Natural killer cell (primary cell): ENCODE measurements at places on chromosomes 5 and 9. TPM values are rescaled to one million over a fixed set of nuclear protein-coding genes. Genes with fewer than 3 reads are reported as not detected.

The TNFAIP8 gene
- 47.6 TPM for total RNA-seq

The TRIM7 gene
- total RNA-seq = not detected

The SPATA24 gene
- 2.7 TPM for total RNA-seq

The POMT1 gene
- 36.3 TPM for total RNA-seq

The UGT3A2 gene
- total RNA-seq = 0.25 TPM

The BSPRY gene
- total RNA-seq = 3.3 TPM

- H3K4me3 ChIP-seq = no peak overlapping the region
- H3K4me1 ChIP-seq = no peaks in the 10 kb centered on the region
- peak; percentile 10 for DNase-seq
- no peaks in the 10 kb centered on the region for H3K27me3 ChIP-seq
These were observed 26.2 kb upstream of the WDR41 start for GRCh38 chr5:77518304-77518703.

- no peak overlapping the region for H3K27ac ChIP-seq
These were observed 11.1 kb downstream of the BRD3 start for GRCh38 chr9:134056483-134057306.

GRCh38 chr5:107322936-107323335, 347.8 kb downstream of the EFNA5 start:
- H3K27me3 ChIP-seq = no peaks in the 10 kb centered on the region
- H3K4me3 ChIP-seq = no peak overlapping the region
- no peak overlapping the region for H3K27ac ChIP-seq
- no peaks in the 10 kb centered on the region for H3K4me1 ChIP-seq
- H3K36me3 ChIP-seq = no peaks in the 10 kb centered on the region

- no peaks in the 10 kb centered on the region for H3K4me1 ChIP-seq
- no peak overlapping the region for H3K27ac ChIP-seq
- H3K4me3 ChIP-seq = no peak overlapping the region
- H3K36me3 ChIP-seq = no peaks in the 10 kb centered on the region
These were observed 181.8 kb downstream of the ZDHHC21 start for GRCh38 chr9:14511452-14511851.

DNA sequence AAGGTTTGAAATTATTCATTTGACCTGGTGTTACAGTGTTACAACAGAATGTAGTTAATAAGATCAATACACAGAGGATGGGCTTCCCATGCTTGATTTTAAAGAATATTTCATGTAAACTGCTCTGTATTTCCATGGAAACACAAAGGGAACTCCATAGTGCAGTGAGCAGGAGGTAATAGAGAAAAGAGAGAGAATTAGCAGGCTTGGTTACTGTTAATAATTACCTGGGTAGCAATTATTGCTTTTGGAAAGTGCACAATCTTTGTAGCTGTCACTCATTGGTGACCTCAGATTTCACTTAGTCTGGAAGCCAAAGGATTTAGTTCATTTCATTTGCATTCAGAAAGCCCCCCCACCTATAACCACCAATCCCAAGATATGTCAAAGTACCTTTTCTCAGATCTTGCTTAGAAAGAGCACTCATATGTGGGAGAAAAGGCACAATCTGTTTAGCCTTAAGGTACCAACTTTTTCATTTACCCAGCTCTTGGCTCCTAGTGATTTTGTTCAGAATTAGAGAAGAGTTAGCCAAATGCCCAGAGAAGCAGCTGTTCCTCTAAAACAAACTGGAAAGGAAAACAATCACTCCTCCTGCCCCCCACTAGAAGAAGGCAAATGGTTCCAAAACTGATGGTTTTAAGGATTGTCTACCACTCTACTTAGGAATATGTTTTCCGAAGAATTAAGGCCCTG, 234.5 kb upstream of the SLC24A2 start:
- H3K36me3 ChIP-seq = no peaks in the 10 kb centered on the region
- H3K4me1 ChIP-seq = no peaks in the 10 kb centered on the region
- H3K4me3 ChIP-seq = no peak overlapping the region
- no peak for DNase-seq

DNA sequence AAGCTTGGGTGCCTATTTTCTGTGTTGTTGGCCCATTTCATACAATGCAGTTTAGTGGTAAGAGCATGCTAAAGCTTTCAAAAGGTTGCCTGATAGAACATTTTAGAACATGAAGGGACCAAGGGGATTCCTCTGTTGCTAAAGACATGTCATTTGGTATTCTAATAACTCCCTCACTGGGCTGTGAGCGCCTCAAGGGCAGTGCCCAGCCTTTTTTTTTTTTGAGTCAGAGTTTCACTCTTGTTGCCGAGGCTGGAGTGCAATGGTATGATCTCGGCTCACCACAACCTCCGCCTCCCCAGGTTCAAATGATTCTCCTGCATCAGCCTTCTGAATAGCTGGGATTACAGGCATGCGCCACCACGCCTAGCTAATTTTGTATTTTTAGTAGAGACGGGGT, 77.1 kb downstream of the PCSK5 start:
- DNase-seq = no peak
- no peaks in the 10 kb centered on the region for H3K36me3 ChIP-seq
- no peaks in the 10 kb centered on the region for H3K4me1 ChIP-seq
- no peaks in the 10 kb centered on the region for H3K27me3 ChIP-seq
- H3K27ac ChIP-seq = no peak overlapping the region
- H3K4me3 ChIP-seq = no peak overlapping the region

DNA sequence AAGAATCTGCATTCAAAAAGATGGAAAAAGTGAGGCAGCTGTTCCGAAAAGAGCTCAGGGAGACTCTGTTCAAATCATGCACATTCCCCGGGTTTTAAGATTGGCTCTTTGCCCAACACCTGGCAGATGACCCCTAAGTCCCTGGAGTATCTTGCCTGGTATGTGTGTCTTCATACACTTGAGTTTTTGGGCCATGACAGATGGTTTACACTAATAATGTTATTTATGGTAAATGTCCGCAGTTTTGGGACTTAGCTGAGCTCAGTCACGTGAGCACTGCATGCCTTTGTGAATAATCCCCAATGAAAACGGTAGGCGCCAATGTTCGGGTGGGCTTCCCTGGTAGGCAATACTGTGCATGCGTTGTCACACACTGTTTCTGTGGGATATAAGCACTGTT, 316.1 kb downstream of the PRDM9 start:
- H3K4me1 ChIP-seq = no peaks in the 10 kb centered on the region
- DNase-seq = no peak
- H3K27ac ChIP-seq = no peak overlapping the region
- no peaks in the 10 kb centered on the region for H3K36me3 ChIP-seq

DNA sequence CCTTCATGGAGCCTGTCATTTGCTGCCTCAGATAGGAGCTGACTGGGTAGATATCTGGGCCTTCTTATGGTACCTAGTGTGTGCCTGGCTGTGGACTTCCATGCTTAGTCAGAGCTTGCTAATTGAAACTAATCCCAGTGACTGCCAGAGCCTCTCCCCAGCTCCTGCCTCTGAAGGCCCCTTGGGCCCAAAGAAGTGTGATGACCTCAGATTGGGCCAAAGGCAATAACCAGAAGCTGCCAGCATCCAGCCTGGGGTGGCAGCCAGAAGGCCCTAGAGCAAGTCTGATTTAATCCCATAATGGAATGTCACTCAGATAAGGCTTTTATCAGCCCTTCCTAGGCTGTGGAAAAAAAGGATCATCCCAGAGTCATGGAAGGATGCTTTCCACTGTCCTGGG, 17.1 kb upstream of the CDC23 start:
- no peaks in the 10 kb centered on the region for H3K27me3 ChIP-seq
- no peak overlapping the region for H3K27ac ChIP-seq
- H3K4me3 ChIP-seq = no peak overlapping the region

DNA sequence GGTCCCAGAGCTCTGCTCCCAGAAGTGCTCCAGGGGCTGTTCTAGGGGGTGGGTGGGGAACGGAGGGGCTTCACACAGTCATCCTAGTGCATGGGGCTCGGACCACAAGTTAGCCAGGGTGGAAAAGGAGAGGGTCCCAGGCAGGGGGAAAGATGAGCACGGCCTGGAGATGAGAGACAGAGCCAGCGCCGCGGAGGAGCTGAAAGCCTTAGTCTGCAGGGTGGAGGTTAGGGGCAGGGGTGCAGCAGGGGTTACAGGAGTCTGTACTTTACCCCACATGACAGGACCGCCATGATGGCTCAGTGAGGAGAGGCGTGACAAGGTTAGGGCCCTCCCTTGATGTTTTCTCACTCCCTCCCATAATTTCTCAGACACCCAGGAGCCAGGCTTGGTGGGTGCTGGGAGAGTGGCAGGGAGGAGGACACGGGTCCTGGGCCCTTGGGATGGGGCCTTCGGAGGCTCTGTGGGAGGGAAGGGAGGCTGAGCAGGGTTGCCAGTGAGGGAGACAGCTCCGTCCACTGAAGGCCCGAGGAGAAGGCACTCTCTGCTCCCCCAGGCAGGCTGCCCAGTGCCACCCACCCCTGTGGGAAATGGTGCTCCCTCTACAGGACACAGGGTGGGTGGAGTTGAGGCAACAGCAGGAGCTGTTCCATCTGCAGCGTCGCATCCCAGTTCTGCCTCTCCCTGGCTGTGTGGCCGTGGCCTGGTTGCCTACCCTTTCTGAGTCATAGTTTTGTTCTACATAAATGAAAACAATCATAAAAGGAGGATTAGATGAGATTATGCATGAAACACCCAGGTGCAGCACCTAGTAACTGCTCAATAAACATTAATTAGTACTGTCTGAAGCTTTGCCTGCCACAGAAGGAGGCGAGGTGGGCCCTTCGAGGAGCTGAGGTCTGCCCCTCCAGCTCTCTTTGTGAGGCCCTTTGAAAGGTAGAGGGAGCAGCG, 66.2 kb downstream of the NDST1 start:
- no peaks in the 10 kb centered on the region for H3K4me1 ChIP-seq
- DNase-seq = no peak
- H3K27ac ChIP-seq = no peak overlapping the region
- no peaks in the 10 kb centered on the region for H3K36me3 ChIP-seq

- no peak for DNase-seq
- no peaks in the 10 kb centered on the region for H3K4me1 ChIP-seq
- H3K27ac ChIP-seq = no peak overlapping the region
These were observed 348.2 kb upstream of the NUDT12 start for GRCh38 chr5:103910786-103911185.

DNA sequence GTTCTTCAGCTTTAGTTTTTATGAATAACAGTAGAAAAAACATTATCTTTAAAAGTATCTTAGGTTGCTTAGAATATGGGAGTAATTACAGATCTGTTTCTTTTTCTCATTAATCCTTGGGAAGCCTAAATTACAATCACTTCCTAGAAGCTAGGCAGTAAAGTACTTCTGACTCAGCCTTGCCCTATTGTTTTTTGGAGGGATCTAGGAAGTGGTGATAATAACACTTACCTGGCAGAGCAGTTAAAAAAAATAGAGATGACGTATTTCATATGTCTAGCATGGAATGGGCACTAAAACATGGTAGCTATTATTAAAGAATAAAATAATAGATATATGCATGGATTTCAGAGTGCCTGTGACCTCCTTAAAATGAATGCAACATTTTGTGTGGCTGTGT, 8.2 kb upstream of the FST start:
- H3K4me1 ChIP-seq = no peaks in the 10 kb centered on the region
- H3K27ac ChIP-seq = no peak overlapping the region
- H3K36me3 ChIP-seq = no peaks in the 10 kb centered on the region
- DNase-seq = no peak
- no peak overlapping the region for H3K4me3 ChIP-seq

DNA sequence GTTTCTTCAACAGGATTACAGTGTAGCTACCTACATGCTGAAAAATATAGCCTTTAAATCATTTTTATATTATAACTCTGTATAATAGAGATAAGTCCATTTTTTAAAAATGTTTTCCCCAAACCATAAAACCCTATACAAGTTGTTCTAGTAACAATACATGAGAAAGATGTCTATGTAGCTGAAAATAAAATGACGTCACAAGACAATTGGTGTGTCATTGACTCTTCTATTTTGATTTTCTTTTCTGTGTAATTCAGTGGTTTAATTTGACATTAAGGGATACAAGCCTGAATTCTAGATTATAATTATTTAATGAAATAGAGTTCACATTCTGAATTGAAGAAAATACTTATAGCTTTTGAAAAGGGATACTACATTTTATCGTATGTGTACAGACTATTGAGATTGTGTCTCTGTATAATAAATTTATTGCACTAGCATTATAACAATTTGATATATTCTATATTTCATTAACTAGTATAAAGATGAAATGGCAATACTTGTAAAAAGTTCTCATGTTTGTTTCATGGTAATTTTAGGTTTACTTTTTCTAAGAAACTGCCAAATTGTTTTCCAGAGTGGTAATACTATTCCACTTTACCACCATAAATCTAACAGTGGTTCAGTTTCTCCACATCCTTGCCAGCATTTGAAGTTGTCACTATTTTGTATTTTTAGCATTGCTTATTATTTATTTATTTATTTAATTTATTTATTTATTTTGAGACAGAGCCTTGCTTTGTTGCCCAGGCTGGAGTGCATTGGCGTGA, 18.7 kb downstream of the ANXA1 start:
- H3K4me3 ChIP-seq = no peak overlapping the region
- no peaks in the 10 kb centered on the region for H3K4me1 ChIP-seq
- H3K36me3 ChIP-seq = peaks cover 59% of the 10 kb centered on the region
- H3K27ac ChIP-seq = no peak overlapping the region
- no peaks in the 10 kb centered on the region for H3K27me3 ChIP-seq

DNA sequence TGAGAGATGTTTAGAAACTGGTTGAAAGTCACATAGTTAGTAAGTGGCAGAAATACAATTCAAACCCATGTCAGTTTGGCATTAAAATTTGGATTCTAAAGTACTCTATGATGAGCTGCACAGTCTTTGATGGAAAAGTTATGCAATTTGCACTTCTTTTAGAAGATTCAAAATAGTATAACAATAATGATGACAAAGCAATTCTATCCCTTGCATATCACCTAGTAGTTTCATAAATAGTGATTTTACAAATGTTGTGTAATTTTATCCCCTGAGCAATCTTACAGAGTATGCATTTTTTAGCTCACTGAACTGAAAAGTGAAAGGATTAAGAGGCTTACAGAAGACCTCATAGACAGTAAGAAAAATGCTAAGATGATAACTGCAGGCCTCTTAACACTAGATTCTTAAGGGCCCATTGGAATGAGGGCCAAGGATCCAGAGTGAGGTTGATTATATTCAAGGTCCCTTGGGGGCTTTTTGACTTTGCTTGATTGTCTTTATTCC, 3.7 kb downstream of the C5orf46 start:
- H3K27me3 ChIP-seq = no peaks in the 10 kb centered on the region
- no peak for DNase-seq
- H3K27ac ChIP-seq = no peak overlapping the region
- H3K36me3 ChIP-seq = no peaks in the 10 kb centered on the region
- H3K4me1 ChIP-seq = no peaks in the 10 kb centered on the region
- no peak overlapping the region for H3K4me3 ChIP-seq

GRCh38 chr9:113352411-113352810, 3.1 kb downstream of the BSPRY start:
- no peak overlapping the region for H3K27ac ChIP-seq
- peaks cover 32% of the 10 kb centered on the region for H3K4me1 ChIP-seq
- no peak overlapping the region for H3K4me3 ChIP-seq
- H3K36me3 ChIP-seq = no peaks in the 10 kb centered on the region
- peaks cover 3% of the 10 kb centered on the region for H3K27me3 ChIP-seq
- DNase-seq = no peak

DNA sequence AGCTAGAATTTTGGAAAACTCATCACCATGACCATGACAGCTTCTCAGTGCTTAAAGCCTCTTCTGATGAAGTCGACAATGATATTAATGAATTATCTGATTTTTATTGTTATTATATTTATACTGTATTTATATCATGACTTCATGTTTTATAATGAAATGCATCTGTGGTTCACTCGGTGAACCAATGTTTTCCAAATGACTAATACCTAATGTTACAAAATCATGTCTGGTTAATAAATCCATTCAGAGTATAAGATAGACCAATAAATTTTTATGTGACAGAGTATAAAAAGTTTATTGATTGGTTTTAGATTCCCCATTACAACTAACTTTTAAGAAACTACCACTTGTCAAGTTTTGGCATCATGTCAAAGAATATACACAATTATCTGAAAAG, 416.5 kb downstream of the MLLT3 start:
- H3K4me1 ChIP-seq = peaks cover 17% of the 10 kb centered on the region
- peaks cover 2% of the 10 kb centered on the region for H3K27me3 ChIP-seq
- H3K4me3 ChIP-seq = no peak overlapping the region
- H3K36me3 ChIP-seq = no peaks in the 10 kb centered on the region
